ENCODE measurements at places on chromosomes 1 and 21.

DNA sequence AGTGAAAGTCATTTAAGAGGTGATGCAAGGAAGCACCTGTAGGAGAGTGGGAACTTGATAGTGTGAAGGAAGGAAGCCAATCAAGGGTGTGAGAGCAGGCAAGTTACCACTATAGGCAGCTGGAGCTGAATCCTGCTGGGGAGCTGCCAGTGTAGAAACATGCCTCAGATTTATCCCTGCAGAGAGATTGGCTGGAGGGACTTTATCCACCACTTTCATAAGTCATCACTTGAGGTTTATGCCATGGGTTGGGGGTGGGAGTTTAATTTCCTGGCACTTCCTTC is 443.6 kb downstream of the PLPP3 start:
- DNase-seq: no peak

GRCh38 chr1:210437781-210438180 is 109.1 kb downstream of the HHAT start:
- no peak for DNase-seq

DNA sequence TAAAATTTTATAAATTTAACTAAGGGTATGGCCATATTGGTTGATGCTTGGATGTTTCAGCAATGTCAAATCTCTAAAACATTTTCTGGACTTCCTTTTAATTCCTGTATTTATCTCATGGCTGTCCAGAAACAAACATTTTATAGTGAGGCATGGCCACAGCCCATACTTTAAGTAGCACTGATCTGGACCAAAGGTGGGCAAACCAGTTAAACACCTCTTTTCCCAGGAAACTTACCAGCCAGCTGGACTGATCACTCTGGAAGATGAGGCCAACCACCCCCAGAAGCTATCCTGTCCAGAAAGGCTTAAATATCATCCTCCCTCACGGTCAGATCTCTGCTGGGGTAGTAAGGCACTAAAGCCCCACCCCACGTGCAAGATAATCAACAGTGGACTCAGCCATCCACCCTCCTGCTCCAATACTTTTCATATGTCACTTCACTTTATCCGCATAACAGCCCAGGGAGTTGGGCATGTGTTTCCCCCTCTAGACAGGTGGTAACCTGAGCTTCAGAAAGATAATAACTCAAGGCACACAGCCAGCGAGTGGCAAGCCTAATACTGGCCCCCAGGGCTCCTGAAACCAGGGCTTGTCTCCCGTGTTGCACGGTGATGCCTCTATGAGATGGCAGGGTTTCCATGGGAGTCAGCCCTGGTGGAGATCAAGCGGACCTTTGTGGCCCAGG is 120.5 kb upstream of the NGF start:
- DNase-seq: no peak

GRCh38 chr1:67840449-67840848 is 7.2 kb upstream of the GNG12 start:
- no peak for DNase-seq

GRCh38 chr1:188155261-188155660 is 1326.5 kb downstream of the PLA2G4A start:
- DNase-seq: no peak

Measured in activated CD4-positive, alpha-beta T cell treated with anti-CD3 and anti-CD28 coated beads, Interleukin-10, Interleukin-2, amounts not matched to agents 100 ng/mL and 50 ng/mL, durations not matched to agents 16 hours and 8 hours (primary cell).